ENCODE measurements at places on chromosomes 5 and 9.

DNA sequence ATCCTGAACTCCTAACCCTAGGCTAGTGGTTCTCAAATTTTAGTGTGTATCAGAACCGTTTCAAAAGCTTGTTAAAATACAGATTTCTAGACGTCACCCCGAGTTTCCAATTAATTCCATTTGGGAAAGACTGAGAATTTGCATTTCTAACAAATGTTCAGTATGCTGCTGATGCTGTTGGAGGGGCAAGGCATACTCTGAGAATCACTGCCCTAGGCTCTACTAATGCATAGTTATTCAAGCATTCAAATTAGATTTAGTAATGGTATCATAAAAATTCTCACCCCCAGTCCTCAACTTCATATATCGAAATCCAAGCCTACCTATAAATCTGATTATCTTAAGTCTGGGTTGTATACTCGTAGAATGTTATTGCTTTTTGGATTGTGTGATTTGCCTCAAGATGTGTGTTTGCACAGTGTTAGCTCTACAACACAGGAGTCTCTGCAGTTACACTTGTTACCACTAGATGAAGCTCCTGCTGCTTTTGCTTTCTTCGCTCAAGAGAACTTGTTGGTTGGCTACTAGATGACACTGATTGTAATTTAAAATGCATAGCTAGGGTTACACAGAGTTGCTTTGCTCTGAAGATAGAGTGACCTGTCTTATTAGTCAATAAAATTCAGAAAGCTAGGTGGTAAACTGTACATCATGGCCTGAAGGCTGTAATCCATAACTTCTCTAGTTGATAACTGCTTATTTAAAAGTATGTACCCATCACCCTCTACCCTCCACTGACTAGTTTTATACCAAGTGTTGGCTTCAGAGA, 7.5 kb upstream of the ERAP2 start:
- peak; percentile 75 for DNase-seq

DNA sequence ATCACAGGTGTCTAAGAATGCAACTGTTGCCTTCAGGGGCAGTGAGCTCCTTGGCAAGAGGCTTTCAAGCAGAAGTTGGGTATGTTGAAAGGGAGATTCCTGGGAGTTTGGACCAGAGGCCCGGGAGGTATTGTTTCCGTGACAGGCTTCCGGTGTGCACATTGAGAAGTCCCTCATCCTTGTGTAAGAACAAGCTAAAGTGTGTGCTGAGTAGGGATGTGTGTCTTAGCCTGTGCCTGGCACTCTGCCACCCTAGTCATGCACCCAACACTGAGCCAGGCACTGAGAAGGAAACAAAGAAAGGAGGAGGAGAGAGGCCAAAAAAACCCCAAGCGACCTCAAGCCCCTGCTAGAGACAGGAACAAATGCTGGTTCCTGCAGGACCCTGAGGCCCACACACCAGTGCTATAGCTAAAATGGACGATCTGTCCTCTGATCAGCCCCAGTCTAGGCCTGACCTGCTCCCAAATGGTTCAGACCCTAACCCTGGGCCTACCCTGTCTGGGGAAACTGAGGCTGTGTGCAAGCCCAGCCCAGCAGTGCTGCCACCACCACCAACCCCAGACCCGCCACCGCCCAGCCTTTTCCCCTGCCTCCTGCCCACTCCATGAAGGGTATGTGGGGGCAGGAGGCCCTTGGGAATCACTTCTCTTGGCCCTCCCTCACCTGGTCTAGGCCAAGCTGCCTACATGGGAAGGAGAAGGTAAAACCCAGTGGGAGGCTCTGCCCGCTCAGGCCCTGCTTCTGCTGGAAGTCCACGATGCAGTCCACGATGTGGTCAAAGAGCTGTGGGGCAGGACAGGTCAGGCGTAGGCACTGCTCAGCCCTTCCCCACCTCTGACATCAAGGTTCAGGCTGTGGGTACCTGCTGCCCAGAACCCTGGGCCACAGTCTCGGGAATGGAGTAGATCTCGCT, 12.6 kb downstream of the HK3 start:
- no peak for DNase-seq

DNA sequence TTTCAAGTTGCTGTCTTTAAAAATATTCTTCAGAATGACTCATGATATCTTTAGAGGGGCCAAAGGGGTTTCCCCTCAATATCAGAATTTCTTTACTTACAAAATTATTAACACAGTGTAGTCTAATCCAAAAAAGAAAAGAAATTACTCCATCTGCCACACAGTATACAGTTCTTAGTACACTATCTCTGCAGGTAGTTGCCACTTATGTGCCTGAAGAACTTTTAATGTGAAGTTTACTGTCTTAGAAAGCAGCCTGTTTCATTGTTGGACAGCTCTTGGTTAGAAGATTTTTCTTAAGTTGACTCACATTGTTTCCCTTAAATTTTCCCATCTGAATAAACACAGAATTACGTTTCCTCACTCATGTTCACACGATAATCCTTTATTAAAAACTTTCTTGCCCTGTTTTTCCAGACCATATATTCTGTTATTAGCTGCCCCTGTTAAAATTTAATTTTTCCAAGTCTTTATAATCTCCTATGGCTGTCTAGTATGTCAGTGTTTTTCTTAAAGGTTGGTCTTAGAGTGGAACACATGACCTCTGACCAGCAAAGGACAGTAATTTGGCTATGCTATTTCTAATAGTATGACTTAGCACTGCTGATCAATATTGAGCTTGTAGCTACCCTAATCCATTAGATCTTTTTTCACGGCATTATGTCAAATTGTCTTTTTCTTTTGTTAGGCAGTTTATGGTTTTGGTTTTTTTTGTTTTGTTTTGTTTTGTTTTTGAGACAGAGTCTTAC, 21.8 kb upstream of the FKTN start:
- DNase-seq = no peak

- no peak for DNase-seq
These were observed 221.6 kb downstream of the ACTL7B start for GRCh38 chr9:108634204-108634603.

DNA sequence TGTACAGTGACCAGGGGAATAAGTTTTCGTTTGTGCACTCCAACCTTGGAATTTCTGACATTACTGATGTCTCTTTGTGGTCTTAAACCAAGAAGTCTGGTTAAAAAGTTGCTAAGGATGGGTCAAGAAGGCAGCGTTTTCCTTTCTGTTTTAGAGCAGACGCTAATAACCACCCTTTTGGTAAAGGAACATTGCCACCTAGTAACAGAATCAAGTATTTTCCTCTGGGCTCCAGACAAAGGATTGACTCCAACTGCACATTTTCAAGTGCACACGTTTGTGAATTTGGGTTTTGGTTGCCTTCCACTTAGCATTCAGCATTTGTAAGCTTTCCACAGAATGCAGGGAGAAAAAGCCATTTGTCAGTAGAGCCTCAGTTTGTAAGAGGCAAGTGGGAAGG, 22.2 kb upstream of the CEP78 start:
- peak; percentile 42 for DNase-seq

GRCh38 chr5:110973510-110973909, 98.0 kb upstream of the TSLP start:
- DNase-seq = no peak

- DNase-seq = no peak
These were observed 572 bp downstream of the NR4A3 start for GRCh38 chr9:99822109-99822805.

GRCh38 chr5:132229236-132229635, 1.6 kb upstream of the P4HA2 start:
- DNase-seq = no peak

GRCh38 chr9:137311986-137312851, 10.1 kb upstream of the NRARP start:
- DNase-seq = no peak

GRCh38 chr9:88197781-88198340, 59.6 kb upstream of the SPATA31C2 start:
- DNase-seq = no peak

DNA sequence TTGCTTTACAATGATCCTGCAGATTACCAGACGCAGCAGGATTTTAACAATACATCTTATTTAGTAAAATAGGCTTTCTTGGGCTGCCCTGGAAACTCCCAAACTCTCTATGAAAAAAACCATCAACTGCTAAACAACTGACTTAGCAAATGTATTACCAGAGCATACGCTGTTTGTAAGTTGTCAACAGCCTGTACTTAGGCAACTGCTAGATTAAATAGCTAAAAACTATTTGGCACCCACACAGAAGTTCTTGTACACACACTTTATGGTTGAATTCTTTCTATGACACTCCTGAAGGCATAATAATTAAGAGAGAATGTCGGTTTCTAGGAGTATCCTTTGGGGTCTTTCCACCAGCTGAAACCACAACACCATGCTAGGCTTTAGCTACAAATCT, 123.9 kb downstream of the FBXO38 start:
- DNase-seq = no peak

GRCh38 chr5:160626322-160626721, 204.7 kb downstream of the PTTG1 start:
- DNase-seq = no peak

DNA sequence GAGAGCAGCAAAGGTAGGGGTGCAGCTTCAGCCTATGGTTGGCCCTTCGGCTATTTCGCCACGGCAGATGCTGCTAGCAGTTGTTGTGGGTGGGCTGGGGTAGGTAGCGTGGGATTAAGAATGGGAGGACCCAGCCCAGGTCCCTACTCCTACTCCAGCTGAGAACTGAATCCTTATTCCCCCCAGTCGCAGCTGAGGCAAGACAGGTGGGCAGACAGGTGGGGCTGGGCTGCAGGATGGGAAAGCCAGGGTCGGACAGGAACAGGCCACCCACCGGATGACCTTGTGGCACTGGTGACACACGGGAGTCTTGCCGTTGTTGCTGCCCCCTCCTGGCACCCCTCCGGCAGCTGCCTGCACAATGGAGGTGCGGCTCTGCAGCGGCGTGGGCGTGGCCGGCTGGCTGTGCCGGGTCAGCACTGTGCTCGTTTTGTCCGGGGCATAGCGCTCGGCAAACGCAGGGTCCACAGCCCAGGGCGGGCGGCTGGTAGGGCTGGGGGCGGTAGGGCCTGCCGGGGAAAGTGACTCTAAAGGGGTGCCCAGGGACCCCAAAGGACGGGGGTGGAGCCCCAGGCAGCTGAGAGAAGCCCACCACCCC, 8.2 kb downstream of the PDLIM7 start:
- DNase-seq = no peak

DNA sequence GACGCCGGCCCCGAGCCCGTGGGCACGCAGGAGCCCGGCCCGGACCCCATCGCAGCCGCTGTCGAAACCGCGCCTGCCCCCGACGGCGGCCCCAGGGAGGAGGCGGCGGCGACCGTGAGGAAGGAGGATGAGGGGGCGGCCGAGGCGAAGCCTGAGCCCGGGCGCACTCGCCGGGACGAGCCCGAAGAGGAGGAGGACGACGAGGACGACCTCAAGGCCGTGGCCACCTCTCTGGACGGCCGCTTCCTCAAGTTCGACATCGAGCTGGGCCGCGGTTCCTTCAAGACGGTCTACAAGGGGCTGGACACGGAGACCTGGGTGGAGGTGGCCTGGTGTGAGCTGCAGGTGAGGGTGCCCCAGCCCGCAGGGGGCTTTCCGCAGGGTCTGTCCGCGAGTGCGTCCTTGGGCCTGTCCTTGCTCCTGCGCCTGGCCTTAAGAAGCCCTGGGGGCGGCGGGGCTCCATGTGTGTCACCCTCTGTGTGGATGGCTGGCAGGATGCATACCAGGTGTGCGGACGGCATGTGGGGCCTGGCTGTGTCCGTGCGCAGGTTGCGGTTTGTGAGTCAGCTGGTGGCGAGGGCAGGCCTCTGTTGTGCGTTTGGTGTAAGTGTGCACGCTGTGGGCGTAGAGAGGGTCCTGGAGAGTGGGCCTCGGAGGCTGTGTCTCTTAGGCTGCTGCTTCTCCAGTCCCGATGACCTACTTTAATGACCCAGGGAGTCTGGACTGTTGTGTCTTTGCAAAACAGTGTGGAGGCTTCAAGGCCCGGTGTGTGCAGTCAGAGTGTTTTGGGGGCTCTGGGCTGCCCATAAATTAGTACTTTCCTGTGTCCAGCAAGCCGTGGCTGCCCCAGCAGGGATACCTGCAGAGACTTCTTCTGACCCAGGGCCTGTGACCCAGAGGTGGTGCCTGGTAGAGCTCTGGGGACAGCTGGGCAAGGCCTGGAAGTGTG, 1.6 kb downstream of the WNK2 start:
- DNase-seq = no peak

- no peak for DNase-seq
These were observed 43.1 kb upstream of the SELENOP start for GRCh38 chr5:42854795-42855194.

DNA sequence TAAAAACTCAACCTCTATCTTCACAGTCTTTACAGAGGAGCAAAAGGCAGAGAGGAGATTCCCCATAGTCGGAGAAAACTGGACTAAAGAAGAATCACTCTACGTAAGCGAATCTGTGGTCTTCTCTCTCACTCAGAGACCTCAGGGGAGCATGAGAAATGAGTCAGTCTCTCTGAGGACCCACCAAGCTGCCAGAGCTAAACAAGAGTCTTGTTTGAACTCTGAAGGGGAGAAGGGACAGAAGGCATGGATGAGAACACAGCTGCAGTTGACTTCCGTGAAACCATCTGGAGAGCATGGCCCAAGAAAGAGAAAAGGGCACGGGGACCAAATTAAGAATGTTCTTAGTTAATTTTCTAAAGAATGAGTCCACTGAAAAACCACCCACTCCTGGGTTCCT, 12.8 kb upstream of the MAN2A1 start:
- DNase-seq = no peak

- DNase-seq = no peak
These were observed 180.9 kb downstream of the MED10 start for GRCh38 chr5:6197427-6197826.

DNA sequence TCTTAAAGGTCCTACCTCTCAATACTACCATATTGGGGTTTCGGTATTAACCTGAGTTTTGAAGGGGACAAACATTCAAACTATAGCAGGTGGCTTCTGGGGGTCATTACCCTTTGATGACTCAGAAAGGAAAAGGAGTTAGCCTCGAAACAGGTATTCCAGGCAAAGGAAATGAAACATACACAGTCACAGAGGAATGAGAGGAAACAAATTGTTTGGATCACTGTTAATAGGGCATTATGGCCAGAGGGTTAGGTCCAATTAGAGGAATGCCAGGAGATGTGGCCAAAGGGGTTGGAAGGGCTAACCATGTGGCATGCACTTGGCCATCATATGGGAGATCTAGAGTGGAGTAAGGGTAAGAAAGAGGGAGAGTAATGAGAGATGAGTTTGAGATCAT, 23.9 kb upstream of the NIM1K start:
- no peak for DNase-seq

- DNase-seq = no peak
These were observed 112.9 kb downstream of the MTX3 start for GRCh38 chr5:79878136-79878679.

- no peak for DNase-seq
These were observed 5.8 kb upstream of the BICD2 start for GRCh38 chr9:92770360-92770995.

DNA sequence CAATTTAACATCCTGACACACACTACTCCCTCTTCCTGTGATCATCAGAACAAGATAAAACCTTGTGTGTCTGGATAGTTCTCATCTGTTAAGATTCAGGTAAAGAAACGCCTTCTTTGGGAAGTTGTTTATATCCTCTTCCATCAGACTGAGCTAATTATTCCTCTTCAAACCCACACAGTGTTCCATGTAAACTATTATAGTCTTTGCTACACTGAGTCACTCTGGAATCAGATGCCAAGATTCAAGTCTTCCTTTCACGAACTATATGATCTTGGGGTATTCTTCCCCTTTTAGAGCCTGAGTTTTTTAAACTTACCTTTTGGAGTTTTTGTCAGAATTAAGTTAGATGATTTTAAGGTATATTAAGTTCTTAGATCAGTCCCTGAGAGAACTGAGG, 2.0 kb downstream of the OR1J1 start:
- DNase-seq = no peak

Data from kidney capillary endothelial cell (primary cell).